ENCODE measurements at places on chromosomes 5 and 9. TPM values are rescaled to one million over a fixed set of nuclear protein-coding genes. Genes with fewer than 3 reads are reported as not detected.

The FAM120AOS gene
- polyA plus RNA-seq, result 55.1 TPM

The EDIL3 gene
- polyA plus RNA-seq, result 0.16 TPM

The UNC13B gene
- 0.11 TPM for polyA plus RNA-seq

The ADGRD2 gene
- polyA plus RNA-seq, result not detected

The POLR3G gene
- 33.1 TPM for polyA plus RNA-seq

The SV2C gene
- 0.56 TPM for polyA plus RNA-seq

The FOXI1 gene
- not detected for polyA plus RNA-seq

Measured in GM12878 (cell line).